ENCODE measurements at places on chromosomes 2 and 18.
A peak's percentile ranks its signal among the peaks of the same experiment; 100 is the strongest.

DNA sequence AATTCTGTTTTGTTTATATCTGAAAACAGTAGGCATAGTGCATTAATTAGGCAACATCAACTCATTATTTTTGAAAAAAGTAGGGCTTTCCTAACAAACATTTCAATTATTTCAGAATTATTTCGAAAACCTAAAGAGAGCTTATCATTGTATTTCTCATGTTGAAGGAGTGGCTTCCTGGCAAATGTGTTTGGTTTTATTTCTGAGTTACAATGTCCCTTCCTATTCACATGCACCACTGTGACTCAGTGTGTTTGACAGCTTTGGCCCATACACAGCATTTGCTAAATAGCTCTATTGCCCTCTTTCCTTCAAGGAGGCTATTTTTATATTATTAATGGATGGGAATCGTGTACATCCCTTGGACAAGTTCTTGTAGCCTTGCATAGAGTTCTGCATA lies 205.9 kb downstream of the PTGR3 start:
- no peak overlapping the region for H3K4me3 ChIP-seq
- H3K4me1 ChIP-seq = no peaks in the 10 kb centered on the region
- DNase-seq = no peak

DNA sequence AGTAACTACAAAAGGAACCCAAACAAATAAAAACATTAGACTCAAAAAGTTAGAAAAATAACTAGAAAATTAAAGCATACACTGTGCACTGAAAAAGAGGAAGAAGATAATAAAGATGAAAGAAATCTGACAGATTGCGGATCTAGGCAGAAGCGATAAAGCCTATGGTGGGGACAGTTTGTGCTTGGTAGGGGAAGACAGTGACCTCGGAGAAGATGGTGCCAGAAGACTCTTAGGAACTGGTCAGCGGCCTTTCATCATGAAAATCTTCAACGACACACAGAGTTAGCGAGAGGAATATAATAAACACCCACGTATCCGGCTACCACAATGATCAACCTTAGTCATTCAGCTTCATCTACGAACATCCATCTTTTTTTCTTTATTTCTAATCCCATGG lies 180.5 kb downstream of the HDAC4 start:
- no peak for DNase-seq
- H3K27ac ChIP-seq = no peak overlapping the region
- no peak overlapping the region for H3K4me3 ChIP-seq
- no peaks in the 10 kb centered on the region for H3K36me3 ChIP-seq
- H3K4me1 ChIP-seq = no peaks in the 10 kb centered on the region
- H3K27me3 ChIP-seq = no peaks in the 10 kb centered on the region

DNA sequence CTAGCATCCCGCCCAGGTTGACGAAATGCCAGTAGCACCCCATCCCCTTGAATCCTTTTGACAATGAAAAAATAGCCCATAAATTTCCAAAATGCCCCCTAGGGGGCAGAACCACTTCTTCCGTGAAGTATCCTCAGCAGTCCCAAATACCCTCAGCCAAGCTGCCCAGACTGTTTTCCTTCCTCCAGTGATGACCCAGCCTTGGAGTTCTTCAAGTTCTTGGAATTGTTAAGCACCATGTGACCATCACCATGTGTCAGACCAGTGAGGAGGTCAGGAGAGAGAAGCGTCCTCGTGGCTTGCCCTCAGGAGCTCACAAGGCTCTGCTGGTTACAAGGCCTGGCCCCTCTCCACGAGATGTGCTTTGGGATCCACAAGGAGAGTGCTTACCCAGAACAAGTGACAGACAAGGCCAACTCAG lies 1.4 kb upstream of the SLC23A3 start:
- no peak for DNase-seq
- H3K27me3 ChIP-seq = no peaks in the 10 kb centered on the region
- no peaks in the 10 kb centered on the region for H3K4me1 ChIP-seq
- no peak overlapping the region for H3K4me3 ChIP-seq
- H3K27ac ChIP-seq = no peak overlapping the region
- peaks cover 25% of the 10 kb centered on the region for H3K36me3 ChIP-seq

DNA sequence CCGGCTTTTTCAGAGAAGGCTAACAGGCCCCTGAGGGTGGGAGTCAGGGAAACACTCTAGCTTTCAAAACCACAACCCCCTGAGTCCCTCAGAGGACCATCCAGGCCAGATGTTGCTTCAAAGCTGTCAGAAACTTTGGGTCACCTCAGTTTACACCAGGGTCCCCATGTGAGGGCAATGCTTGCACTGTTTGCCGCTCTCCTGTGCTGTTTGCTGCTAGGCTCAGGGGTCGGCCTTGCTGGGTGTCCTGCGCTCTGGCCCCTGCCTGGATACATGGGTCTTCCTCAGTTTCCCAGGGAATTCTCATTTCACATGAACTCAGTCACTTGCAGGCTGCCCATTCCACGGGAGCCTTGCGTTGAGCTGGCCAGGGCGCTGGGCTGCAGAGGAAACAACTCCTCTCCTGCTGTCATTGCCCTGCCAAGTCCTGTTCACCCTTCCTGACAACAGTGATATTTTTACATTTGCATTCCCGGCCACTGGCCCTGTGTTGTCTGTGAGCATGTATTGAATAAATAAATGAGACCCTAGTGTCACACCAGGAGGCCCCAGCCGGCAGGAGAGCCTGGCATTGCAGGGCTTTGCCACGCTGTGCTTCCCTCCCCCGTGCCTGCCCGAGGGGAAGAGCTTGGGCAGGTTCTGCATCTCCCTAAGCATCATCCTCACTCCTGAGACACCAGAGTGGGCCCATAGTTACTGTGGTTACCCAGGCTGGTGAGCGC lies 73.2 kb upstream of the RAB6C start:
- no peak for DNase-seq
- no peaks in the 10 kb centered on the region for H3K4me1 ChIP-seq
- no peaks in the 10 kb centered on the region for H3K27me3 ChIP-seq
- no peak overlapping the region for H3K27ac ChIP-seq
- H3K4me3 ChIP-seq = no peak overlapping the region

DNA sequence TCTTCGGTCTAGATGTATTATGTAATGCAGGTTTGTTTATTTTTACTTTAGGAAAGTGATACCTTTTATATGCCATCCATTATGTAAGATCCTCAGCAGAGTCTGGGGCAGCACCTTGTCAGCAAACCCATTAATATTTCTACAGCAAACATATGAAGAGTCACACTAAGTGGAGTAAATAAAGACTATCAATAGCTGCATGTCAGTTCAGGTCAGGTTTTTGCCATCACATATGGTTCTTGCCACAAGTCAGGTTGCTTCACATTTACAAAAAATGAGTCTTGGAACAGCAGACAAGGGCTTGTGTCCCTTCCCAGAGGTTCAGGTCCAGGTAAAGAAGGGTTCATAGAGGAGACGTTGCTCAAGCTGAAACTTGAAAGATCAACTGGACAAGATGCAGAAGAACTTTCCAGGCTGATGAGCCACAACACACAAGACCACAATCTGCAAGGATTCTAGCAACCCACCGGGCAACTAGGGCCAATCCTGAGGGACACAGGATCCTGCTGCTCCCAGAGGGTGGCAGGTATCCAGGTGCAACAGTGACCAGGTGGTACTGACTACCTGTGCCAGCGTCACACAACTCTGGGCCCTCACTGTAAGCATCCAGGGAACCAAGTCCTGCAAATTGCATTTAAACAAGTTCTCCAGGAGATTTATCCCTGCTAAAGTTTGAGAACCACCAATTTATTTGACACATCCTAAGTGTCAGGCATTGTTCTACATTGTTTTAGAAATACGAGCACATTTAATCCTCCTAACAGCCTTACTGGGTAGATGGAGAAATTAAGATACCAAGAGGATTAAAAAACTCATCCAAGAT lies 215.8 kb downstream of the ALPK2 start:
- no peaks in the 10 kb centered on the region for H3K36me3 ChIP-seq
- H3K27me3 ChIP-seq = no peaks in the 10 kb centered on the region
- no peak overlapping the region for H3K4me3 ChIP-seq

DNA sequence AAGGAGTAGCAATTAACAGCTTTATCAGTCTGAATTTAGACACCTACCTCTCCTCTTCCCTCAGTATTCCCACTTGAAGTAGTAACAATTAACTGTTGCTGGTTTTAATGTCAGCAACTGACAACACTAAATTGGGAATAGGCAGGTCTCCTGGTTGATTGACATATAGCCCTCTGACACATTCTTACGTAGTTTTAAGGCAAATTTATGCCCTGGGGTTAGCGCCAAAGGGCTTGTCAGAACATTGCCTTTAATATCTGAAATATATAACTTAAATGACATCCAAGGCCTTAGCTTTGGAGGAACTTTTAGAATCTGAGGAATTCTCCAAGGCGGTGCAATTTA lies 7.4 kb downstream of the ASXL3 start:
- H3K36me3 ChIP-seq = no peaks in the 10 kb centered on the region
- DNase-seq = no peak
- H3K27me3 ChIP-seq = peaks cover 30% of the 10 kb centered on the region
- no peak overlapping the region for H3K27ac ChIP-seq
- H3K4me1 ChIP-seq = no peaks in the 10 kb centered on the region

DNA sequence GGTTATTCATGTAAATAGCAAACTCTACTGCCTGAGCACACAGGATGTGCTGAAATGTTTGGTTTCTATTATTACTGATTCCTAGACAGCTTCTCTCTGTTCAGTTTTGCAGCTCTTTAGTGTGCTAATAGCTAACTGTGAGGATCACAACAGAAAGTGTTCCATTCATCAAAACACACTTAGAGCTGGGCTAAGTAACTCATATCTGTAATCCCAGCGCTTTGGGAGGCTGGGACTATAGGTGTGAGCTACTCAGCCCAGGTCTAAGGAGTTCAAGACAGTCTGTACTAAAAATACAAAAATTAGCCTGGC lies 63.2 kb downstream of the MOGAT1 start:
- no peak overlapping the region for H3K4me3 ChIP-seq
- H3K27ac ChIP-seq = no peak overlapping the region
- peaks cover 7% of the 10 kb centered on the region for H3K4me1 ChIP-seq
- DNase-seq = no peak
- no peaks in the 10 kb centered on the region for H3K36me3 ChIP-seq

GRCh38 chr2:176160251-176160985 lies 3.3 kb downstream of the HOXD3 start:
- peaks cover 71% of the 10 kb centered on the region for H3K27me3 ChIP-seq
- no peaks in the 10 kb centered on the region for H3K4me1 ChIP-seq
- H3K27ac ChIP-seq = no peak overlapping the region
- H3K36me3 ChIP-seq = no peaks in the 10 kb centered on the region

- H3K4me3 ChIP-seq = no peak overlapping the region
- DNase-seq = no peak
- H3K4me1 ChIP-seq = peaks cover 5% of the 10 kb centered on the region
These were observed 193.0 kb upstream of the NETO1 start for GRCh38 chr18:73060666-73061288.

DNA sequence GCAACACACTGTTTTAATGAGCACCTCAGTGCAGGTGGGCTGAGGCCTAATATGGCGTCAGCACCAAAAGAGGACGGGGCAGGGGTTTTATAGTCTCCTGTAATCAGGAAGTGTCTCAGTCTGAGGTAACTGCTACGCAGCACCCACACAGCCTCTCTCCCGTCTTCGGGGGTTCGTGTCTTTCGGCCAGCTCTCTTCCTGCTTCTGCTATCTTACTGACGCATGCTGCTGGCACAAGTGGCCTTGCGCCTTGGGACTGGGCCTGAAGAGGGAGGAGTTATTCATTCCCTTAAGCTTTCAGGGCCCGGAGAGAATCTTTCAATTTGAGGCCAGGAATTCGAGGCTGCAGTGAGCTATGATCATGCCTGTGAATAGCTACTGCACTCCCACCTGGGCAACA lies 14.5 kb upstream of the PAPOLG start:
- no peak overlapping the region for H3K4me3 ChIP-seq
- no peaks in the 10 kb centered on the region for H3K27me3 ChIP-seq
- DNase-seq = no peak
- no peak overlapping the region for H3K27ac ChIP-seq
- no peaks in the 10 kb centered on the region for H3K4me1 ChIP-seq

- H3K27me3 ChIP-seq = no peaks in the 10 kb centered on the region
- H3K27ac ChIP-seq = no peak overlapping the region
- no peak for DNase-seq
- no peaks in the 10 kb centered on the region for H3K36me3 ChIP-seq
- no peaks in the 10 kb centered on the region for H3K4me1 ChIP-seq
- H3K4me3 ChIP-seq = no peak overlapping the region
These were observed 42.1 kb downstream of the ZC3H6 start for GRCh38 chr2:112317303-112318158.

GRCh38 chr2:172693037-172693436 lies 42.6 kb upstream of the RAPGEF4 start:
- peaks cover 30% of the 10 kb centered on the region for H3K4me1 ChIP-seq
- DNase-seq = peak; percentile 84
- no peak overlapping the region for H3K4me3 ChIP-seq
- no peaks in the 10 kb centered on the region for H3K36me3 ChIP-seq
- H3K27me3 ChIP-seq = no peaks in the 10 kb centered on the region

DNA sequence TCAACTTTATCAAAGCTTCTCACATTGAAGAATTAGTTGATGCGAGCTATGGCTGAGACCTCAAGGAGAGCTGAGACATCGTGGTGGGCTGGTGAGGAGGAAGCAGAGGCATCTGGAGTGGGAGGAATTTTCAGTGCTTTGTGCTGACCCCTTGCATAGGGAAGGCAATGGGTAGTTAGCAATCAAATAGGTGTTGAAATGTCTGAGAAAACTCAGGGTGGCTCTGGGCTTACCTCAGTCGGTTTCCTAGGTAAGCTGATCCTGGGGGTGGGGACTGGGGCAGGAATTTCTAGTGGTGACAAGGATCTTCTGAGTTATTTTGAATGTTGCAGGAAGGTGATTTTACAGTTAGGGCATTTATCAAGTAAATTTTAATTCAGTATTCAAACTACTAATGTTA lies 20.7 kb upstream of the DPP10 start:
- H3K4me1 ChIP-seq = no peaks in the 10 kb centered on the region
- no peak overlapping the region for H3K4me3 ChIP-seq

DNA sequence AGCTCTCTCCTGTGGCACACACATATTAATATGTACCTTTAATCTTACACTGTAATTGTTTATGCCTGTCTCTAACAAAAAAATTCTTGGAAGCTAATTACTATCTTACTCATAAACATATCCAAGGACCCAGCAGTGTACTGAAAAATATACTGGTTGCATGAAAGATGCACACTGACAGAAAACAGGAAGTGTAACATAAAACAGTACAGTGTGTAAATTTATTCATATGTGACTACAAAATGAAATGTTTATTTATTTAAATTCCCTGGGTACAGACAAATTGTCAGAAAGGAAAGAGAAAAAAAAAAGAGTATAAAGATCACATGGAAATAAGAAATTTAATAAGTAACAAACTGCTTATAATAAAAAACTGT lies 28.5 kb downstream of the TMEM131 start:
- peaks cover 26% of the 10 kb centered on the region for H3K4me1 ChIP-seq
- no peaks in the 10 kb centered on the region for H3K36me3 ChIP-seq
- no peaks in the 10 kb centered on the region for H3K27me3 ChIP-seq
- no peak for DNase-seq
- no peak overlapping the region for H3K27ac ChIP-seq

DNA sequence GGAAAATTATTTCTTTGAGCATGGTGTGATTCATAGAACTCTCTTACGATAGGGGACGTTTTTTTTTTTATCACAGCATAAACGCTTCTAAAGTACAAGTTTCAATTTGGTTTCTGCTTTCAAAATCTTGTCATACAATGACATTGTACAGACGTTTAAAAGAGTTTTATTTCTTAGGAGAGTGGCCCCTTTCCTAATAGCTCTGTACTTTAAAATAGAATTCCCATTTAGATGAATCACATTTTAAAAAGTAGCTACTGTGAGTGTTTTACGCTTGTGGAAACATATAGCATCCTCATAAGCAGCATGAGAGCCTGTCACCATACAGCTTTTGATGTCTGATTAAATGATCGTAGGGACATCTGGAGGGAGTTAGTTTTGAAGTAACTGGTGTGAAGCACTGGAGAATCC lies 510.9 kb downstream of the PARD3B start:
- H3K36me3 ChIP-seq = no peaks in the 10 kb centered on the region
- H3K4me1 ChIP-seq = peaks cover 3% of the 10 kb centered on the region
- DNase-seq = no peak
- H3K27ac ChIP-seq = no peak overlapping the region
- H3K4me3 ChIP-seq = no peak overlapping the region
- no peaks in the 10 kb centered on the region for H3K27me3 ChIP-seq
